ENCODE measurements at places on chromosomes 1 and 21.
A peak's percentile ranks its signal among the peaks of the same experiment; 100 is the strongest.

GRCh38 chr21:38133240-38133639 is 123.6 kb upstream of the KCNJ15 start:
- DNase-seq: no peak

- no peak for DNase-seq
These were observed 17.4 kb upstream of the LRRC3 start for GRCh38 chr21:44437696-44438431.

DNA sequence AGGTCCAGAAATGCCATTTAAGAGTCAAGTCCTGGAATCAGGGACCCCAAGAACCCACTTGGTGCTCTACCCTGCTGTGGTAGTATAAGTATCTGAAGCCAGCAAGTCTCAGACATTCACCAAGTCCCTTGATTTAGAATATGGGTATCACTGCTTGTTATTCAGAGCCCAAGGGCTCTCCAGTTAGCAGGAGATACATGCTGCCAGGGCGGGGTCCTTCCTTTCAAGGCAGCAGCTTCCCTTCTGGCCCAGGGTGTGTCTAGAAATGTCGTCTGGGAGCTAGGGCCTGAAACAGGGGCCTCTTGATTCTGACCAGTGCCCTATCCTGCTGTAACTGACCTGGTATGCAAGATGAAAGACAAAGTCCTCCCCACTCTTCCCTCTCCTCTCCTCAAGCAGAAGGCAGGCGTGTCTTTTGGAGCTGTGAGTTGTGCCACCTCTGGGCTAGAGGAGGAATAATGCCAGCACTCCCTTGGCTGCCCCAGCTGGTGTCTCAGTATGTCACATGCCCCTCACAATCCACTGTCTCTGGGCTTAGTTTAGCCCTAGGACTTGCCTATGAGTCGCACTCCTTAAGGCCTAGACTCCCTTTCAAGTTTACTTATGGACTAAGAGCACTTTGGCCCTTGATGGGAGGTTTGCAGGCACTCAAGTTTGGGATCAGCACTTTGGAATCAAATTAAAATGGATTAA is 200.2 kb downstream of the MRPL39 start:
- no peak for DNase-seq

- no peak for DNase-seq
These were observed 91.3 kb upstream of the HNRNPU start for GRCh38 chr1:244955661-244956060.

GRCh38 chr1:99546432-99547416 is 99.2 kb upstream of the PALMD start:
- no peak for DNase-seq

DNA sequence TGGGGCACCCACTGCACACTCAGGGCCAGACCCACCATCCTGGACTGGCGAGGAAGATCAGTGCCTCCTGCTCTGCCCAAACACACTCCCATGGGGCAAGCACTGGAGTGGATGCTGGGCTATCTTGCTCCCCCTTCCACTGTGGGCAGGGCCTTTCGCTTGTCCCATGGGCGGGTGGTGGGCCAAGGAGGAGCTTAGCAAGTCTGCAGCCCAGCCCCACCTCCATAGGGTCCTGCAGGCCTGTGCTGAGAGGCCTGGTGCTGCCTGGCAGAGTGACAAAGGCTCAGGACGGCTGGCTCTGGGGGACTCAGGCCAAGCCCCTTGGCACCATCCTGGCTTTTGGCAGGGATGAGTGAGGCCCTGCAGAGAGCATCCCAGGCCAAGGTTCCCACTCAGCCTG is 89.4 kb downstream of the PTPRU start:
- DNase-seq: no peak

DNA sequence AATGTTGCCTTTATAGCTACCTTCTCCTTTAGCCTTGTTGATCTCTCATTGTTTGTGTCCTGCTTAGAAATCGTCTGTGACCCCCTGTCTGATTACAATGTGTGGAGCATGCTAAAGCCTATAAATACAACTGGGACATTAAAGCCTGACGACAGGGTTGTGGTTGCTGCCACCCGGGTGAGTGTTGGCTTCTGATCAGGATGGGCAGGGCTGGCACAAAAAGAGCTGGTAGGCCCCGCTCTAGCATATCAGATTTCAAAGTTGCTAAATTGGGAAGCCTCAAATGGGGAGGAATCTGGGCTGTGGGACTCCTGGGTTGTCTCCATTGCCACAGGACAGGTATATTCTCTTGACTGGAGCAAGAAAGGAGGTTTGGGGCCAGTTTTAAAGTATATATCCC is 8.4 kb downstream of the NCSTN start:
- DNase-seq: no peak

GRCh38 chr1:152188673-152189591 is 29.9 kb upstream of the RPTN start:
- DNase-seq: peak; percentile 33

GRCh38 chr1:48036710-48037355 is 39.6 kb upstream of the TRABD2B start:
- DNase-seq: no peak

DNA sequence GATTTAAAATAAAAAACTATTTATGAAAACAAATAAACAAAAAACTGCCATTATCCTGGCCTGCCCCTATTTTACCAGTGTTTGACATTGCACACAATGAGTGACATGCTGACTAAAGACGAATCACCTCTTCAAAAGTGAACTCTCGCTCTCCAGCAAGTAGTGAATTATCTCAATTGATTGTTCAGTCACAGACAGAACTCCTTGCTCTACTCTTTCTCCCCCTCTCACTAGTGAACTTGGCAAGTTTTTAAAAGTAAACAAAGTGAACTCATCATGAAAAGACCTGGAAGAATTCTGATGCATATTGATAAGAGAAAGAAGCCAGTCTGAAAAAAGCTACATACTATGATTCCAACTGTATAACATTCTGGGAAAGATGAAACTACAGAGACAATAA is 4.7 kb upstream of the C1orf52 start:
- no peak for DNase-seq

- DNase-seq: no peak
These were observed 3.6 kb downstream of the GUK1 start for GRCh38 chr1:228143480-228144192.

GRCh38 chr21:43308815-43309283 is 118.1 kb downstream of the SIK1 start:
- no peak for DNase-seq

GRCh38 chr1:30342535-30343141 is 380.7 kb downstream of the MATN1 start:
- DNase-seq: no peak

- no peak for DNase-seq
These were observed 13.4 kb downstream of the SNAP47 start for GRCh38 chr1:227748496-227749182.

DNA sequence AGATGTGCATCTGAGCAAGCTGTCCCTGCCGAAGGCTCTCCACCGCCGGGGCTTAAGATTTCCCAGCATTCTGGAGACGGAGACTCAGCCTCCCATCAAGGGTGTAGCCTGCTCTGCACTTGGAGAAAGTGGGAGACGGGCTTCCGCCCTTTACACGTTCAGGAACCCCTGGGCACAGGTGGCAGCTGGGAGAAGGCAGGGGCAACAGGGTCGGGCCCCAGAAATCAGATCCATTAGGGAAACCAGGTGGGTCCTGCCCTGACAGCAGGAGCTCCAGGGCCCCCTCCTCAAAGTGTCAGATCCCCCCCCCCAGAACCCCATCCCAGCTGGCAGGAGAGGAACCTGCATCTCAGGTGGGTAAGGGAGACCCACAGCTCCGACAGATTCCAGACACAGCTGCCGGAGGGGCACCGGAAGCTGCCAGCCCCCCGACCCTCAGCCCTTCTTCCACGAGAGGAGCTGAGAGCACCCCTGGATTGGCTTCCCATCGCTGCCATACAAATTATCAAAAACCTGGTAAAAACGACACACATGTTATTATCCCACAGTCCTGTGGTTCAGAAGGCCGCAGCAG is 236.6 kb downstream of the NPHP4 start:
- no peak for DNase-seq

DNA sequence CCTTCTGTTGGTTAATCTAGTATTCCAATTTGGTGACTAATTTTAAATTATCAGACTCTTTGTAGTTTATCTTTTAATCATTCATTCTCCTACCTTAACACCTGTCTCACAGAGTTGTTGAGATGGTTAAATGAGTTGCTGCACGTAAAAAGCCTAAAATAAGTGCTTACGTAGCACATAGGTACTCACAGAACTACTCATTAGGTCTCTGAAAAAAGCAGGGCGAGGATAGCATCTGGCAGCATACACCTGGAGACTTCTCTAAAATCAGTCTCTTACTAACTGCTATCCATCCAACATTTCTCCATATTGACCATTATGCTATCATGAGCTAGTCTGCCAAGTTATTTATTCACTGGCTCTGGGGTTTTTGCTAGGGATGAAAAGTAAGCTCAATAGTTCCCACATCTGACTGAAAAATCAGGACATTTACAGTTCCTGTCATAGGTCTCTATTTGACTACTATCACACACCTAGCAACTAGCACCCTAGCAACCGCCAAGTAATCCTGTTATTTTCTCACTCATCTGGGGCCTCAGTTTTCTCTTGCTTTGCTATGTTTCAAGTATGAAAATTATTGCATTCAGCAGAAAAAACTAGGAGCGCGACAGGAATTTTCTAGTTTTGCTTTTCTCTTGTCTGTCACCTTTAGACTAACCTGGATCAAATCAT is 11.2 kb downstream of the CSDE1 start:
- DNase-seq: no peak

- peak; percentile 63 for DNase-seq
These were observed 42.3 kb upstream of the NFASC start for GRCh38 chr1:204828352-204828850.

GRCh38 chr21:44918581-44919033 is 2.1 kb downstream of the ITGB2 start:
- DNase-seq: no peak

DNA sequence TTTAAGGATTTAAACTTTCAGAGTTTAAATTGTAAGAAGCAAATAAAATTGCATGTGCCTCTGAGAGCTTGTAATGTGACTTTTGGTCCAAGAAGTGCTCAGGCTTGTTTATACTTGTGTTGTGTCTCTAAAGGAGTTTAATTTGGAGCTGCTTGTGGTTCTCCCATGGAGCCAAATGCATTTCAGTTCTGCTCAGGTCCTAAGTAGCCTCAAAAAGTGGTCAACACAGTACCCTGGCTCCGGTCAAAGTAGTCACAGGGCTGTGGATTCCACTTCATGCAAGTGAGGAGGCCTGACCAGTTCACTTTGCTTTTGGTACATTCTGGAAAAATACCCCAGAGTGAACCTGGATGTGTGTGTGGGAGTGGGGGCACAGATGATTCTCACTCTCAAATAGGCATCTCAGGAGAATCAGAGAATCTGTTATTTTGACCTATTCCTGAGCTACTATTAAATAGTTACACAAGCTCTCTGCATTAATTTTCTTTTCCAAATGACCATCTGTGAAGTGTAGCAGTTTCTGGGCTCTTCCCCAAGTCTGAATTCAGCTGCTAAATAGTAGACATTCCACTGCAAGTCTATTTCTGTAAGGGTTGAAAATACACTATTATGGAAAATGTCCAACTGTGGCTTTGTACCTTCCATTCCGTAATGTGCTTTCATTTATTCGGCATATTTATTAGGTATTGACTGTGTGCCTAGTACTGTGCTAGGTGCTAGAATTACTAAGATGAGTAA is 31.7 kb upstream of the AGO1 start:
- DNase-seq: peak; percentile 61

Measured in right renal pelvis (tissue), 4 donors.